ENCODE measurements at places on chromosomes 6 and 20.

DNA sequence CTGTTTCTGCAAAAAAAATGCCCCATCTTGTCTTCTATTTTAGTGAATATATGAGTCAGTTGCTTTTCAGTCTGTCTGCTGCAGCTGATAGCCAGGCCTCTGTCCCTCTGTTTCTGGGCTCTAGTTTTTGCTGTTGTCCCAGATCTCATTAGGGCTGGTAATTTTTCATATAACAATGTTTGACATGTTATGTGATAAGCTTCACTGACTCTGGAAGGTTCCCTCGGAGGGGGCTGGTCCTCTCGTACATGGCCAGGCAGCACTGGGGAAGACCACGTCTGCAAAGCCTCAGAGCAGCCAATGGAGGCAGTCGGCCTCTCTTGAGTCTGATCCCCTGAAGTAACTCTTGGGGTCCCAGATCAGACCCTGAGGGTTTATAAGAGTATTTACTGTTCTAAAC, 223.8 kb downstream of the THBS2 start:
- no peak for DNase-seq

GRCh38 chr20:62148908-62149314, 5.3 kb downstream of the SS18L1 start:
- no peak for DNase-seq

- no peak for DNase-seq
These were observed 56.4 kb downstream of the NOX3 start for GRCh38 chr6:155399062-155399744.

DNA sequence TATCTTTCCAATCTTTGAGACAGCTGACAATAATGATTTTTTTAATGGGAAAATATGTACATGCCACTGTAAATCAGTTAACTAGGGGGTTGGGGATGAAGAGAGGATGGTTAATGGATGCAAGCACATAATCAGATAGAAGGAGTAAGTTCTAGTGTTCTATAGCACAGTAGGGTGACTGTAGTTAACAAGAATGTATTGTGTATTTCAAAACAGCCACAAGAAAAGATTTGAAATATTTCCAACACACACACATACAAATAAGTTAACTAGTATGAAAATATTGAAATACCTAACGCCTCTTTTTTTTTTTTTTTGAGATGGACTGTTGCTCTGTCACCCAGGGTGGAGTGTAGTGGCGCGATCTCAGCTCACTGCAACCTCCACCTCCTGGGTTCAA, 153.4 kb upstream of the SALL4 start:
- no peak for DNase-seq

DNA sequence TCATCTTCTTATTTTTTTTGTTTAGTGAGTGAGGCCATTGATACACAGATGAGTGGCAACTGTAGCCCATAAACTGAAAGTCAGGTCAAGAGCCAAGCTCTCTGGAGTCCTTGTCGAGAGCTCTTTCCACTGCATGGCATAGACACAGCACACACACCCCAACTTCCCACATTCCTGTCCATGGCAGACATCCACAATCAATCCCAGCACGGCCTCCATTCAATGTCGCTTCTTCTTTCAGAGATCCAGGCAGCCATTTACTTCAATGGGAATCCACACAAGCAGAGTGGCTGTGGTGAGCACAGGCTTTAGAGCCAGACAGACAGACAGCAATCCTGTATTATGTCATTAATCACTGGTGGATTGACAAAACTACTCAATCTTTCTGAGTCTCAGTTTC, 34.9 kb upstream of the ECI2 start:
- DNase-seq, result no peak

Data from GM12864 (cell line).